Mucosa of descending colon (tissue), 3 donors: ENCODE measurements at places on chromosomes 6 and 20. TPM values are rescaled to one million over a fixed set of nuclear protein-coding genes. Genes with fewer than 3 reads are reported as not detected.

The TOP1 gene
- 60.0 TPM for total RNA-seq

- peak; percentile 61 for DNase-seq
Measured at GRCh38 chr6:41940759-41941279, 789 bp downstream of the CCND3 start.

DNA sequence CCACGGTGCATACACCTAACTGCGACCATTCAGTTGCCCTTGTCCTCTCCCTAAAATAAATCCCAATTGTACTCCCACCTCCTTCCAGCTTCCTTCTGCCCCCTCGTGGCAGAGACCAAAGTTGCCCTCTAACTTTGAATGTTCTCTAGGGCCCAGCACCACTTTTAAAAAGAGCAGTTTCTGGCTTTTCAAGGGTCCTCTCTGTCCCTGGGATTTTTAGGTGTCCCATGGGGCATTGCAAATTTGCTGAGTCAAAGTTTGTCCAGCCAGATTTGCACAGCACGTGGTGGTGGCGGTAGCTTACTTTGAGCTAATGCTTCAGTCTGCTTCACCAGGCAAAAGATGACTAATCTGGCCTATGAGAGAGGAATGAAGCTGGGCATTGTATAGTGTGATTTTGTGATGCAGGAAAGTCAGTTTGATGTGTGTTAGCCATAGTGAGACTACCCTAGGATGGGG lies 100.2 kb downstream of the PERP start:
- DNase-seq: no peak

The LPIN3 gene
- 48.0 TPM for total RNA-seq

The ARMC2 gene
- 3.5 TPM for total RNA-seq

DNA sequence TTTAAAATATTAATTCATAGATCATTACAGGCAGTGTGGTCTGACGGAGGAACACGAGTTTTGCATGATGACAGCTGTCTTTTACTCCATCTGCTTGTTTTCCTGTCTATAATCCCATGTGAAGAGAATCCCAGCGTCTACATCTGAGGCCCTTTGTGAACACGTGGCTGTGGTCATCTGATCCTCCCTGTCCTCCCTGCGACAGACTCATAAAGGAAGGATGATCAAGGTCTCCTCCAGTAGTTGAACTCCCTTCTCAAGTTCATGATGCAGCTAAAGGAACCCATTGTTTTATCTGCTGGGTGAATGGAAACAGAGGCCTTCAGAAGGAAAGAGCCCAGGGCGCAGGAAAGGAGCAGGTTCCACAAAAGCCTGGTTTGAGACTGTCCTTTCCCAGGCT lies 435.8 kb upstream of the JARID2 start:
- DNase-seq: no peak
